ENCODE measurements at places on chromosomes 2 and 18. TPM values are rescaled to one million over a fixed set of nuclear protein-coding genes. Genes with fewer than 3 reads are reported as not detected.

DNA sequence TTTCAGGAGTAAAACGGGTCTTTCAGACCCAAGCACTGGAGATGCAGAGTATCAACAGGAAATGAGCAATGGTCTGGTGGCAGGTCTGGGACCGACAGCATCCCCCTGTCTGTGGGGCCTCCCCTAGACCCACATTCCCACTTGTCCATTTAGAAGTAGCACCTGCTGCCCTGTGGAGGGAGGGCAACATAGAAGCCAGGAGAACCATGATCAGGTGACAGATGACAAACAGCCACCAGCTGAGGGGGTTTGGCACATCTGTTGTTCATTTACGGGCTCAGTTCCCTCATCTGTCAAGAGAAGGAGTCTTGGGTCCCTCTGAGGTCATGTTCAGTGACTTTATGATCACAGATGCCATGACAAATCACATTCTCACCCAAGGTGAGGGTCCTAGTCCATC, 77.9 kb upstream of the SLC66A3 start:
- no peak for DNase-seq

GRCh38 chr2:128384956-128385355, 66.3 kb upstream of the HS6ST1 start:
- DNase-seq, result no peak

DNA sequence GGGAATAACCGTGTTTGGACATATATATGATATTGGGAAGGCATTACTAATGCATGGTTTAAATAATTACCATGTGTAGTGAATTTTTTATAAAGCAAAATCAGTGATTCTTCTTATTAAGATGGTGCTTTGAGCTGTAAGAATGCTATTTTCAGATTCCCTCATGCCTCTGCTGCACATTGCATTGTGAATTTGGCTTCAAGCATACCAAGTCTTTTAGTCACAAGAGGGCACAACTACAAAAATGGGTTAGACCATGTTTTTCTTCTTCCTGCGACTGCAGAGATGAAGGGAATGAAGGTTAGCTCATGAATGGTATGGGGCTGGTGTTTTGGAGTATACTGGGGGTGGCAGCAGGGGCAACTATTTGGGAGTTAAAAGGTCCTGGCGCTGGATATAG, 320.1 kb downstream of the SLC4A3 start:
- peak; percentile 39 for DNase-seq

- no peak for DNase-seq
Observed at GRCh38 chr2:71668326-71669057, 215.1 kb downstream of the DYSF start.

GRCh38 chr2:43676322-43677050, at the start of gene C1GALT1C1L:
TSS of gene C1GALT1C1L (minus strand) at chr2:43676429. CDS start at chr2:43676322, 107 bp downstream.
- peak; percentile 50 for DNase-seq

DNA sequence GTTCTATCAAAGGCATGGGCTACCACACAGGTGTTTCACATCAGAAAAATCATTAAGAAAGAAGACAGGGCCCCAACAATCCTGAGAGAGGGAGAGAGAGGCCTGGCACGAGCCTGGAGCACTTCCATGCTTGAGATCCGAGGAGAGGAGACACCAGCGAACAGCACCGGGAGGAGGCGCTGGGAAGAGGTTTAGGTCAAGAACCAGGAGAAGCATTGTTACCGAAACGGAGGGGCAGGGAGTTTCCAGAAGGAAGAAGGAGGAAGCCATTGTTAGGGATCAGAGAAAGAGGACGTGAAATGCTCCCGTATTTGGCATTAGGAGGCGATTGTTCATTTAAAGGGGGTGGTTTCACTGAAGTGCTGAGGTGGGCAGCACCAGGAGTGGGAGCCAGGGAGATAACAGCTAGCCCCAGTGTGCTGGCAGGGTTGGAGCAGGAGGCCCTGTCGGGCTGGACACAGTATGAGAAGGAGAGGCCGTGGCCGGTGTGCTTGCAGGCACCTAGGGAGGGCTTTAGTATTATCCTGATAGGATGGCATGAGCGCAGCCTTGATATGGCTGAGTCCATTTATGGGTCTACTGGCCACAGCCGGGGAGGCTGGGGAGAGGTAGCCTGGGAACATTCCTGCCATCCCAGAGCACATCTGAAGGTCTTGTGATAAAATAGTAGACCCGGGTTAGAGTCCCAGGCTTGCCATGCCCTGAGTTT, 244.9 kb downstream of the KLHL29 start:
- DNase-seq, result no peak

DNA sequence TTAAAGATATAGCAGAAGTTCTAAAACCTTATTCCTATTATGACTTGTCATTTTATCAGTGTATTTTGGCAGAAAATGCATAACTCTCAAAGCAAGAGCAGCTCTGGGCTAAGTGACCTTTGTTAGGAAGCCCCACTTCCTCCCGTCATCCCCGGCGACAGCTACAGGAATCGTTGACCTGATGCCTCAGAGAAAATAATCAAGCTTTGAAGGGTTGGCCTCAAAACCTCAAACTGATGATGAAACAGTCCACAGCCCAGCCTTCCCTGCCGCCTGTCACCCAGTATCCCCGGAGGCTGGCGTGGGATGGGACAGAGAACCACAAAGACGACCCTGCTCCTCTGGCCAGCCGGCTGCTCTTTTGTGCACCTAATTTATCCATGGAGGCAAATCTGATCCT, 65.3 kb downstream of the KCNF1 start:
- no peak for DNase-seq

- no peak for DNase-seq
Observed at GRCh38 chr2:72095364-72095763, 52.3 kb downstream of the CYP26B1 start.

- DNase-seq, result peak; percentile 73
Observed at GRCh38 chr2:197280015-197280702, 30.4 kb downstream of the ANKRD44 start.

DNA sequence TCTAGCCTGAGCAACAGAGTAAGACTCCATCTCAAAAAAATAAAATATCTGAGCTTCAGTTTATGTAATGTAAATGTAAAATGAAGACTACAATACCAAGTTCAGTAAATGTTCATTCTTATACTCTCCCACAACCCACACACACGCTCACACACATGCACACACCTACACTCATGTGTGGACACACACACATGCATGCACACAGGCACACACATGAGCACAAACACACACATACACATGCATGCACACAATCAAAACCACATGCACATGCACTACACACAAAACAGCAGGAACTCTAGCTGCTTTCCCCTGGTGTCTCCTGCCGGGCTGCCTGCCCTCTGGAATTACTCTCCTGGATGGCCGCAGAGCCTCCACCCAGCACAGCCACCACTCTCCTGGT, 90.6 kb downstream of the GFPT1 start:
- no peak for DNase-seq

- DNase-seq, result peak; percentile 72
Observed at GRCh38 chr2:226963528-226963927, 127.7 kb downstream of the RHBDD1 start.

DNA sequence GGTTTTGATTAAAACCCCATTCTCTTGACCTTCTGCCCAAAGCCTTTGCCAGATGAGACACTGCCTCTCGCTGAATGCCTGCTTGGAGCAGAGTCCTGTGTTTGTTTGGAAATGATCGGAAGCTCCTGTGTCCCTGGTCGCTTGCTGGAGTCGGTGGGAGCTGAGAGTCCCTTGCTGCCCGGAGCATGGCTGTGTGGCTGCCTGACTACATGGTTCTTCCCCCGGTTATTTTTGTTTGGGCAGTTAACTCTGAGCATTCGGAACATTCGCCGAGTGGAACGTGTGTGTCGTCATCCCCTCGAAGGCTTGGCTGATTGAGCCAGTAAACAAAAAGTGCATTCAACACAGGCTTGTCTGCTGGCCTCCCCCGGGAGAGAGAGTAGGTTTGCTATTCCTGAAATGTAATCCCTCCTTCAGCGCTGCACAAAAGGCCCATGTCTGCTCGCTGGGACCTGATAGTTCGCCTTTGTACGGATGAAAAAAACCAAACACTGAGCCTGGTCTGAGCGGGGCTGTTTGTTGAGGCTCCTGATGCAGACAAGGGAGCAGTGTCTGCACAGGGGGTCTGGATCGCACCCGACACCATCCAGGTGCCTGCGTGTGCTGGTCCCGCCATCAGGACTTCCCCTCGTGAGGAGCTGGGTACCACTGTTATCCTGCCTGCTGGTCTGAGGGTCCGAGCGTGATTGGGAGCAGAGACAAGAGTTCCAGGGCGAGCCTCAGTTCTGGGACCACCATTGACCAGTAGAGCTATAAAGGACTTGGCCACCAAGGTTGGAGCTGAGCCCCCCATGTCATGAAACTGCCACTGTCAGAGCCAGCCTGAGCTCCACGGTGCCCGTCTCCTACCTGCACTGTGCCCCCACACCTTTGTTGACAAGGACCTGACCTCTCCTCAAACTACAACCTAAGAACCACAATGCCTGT, 83.8 kb downstream of the AGAP1 start:
- no peak for DNase-seq

GRCh38 chr18:10444314-10445006, 10.0 kb upstream of the APCDD1 start:
- no peak for DNase-seq

DNA sequence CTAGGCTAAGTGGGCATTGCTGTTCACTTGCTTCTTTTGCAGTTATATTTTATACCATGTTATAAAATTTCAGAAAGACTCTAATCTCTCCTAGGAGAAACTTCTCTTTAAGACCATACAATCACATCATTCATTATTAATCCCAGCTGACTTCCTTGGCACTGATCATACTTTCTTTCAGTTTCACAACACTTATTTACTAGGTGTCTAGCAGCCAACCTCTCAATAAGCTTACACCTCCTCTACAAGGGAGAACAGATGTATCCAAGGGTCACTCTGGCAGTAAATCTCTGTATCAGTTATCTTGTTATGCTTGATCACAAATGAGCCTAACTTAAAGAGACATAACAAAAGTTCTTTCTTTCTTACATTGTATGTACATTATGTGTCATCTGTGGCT, 69.8 kb upstream of the EPB41L5 start:
- DNase-seq, result peak; percentile 33

SKA1 gene
- 3.0 TPM for total RNA-seq

SIX3 gene
- not detected for total RNA-seq

C1GALT1C1L gene
- total RNA-seq, result 0.36 TPM

HK2 gene
- total RNA-seq, result 20.0 TPM

RAB31 gene
- 90.4 TPM for total RNA-seq

LINC00305 gene
- total RNA-seq, result not detected

ZNF396 gene
- 2.0 TPM for total RNA-seq

POTEC gene
- not detected for total RNA-seq

ITPRIPL1 gene
- 3.4 TPM for total RNA-seq

SEPTIN10 gene
- total RNA-seq, result 137 TPM

ATG9A gene
- 45.1 TPM for total RNA-seq

CNDP1 gene
- not detected for total RNA-seq

All from fibroblast of the aortic adventitia (primary cell).